ENCODE measurements at places on chromosomes 6 and 20.

DNA sequence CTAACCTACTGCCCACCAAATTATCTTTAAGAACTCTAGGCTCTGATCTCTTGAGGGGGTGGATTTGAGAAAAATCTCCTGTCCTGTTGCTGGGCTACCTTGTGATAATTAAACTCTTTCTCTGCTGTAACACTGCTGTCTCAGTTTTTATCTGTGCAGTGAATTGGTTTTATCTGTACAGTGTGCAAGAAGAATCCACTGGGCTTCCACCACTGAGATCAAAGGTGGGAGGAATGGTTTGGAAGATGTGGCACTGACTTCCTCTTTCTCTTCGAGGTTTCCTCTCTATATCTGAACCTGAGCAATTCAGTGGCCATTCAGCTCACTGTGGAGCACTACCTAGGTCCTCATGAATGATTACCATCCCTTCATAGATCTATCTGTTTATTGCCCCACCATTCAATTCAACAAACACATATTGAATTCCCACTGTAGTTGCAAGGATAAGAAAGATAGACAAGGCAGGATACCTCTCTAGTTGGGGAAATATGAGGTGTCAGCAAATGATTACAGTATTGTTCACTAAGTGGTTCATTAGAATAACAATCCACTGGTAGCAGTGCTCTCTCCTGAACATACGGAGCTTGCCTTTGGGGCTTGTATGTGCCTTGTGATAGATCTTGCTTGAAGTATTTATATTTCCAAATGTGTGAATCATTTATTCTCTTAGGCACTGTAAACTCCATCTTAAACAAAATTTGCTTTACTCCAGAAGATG is 172.1 kb upstream of the ARG1 start:
- no peak for DNase-seq

DNA sequence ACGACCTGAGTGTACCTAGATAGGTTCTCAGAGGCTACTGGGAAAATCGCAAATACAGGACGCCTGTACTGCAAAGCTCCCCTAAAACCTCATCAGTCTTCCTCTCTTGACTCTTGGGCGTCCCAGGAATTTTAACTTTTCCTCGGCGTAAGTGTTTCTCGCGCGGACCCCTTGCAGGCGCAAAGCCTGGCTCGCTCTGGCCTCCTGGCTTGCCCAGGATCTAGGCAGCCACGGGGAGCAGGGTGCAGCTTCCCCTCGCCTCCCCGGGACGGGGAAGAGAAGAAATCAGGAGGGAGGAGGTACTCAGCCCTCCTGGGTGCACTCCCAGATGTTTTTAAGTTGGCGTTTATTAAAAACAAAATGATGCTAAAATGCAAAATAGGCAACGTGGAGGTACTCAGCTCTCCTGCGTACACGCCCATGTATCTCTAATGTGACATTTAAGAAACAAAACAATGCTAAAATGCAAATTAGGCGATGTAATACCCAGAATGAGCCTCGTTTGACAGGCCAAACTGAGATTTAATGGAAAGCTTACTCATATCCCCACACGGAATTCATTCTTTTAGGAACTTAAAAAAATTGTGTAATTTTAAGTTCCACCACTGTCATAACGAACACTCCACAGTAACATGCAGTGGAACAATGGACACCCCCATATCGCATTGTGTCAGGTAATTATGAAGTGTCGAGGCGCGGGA is 1.6 kb upstream of the SOBP start:
- DNase-seq: no peak

DNA sequence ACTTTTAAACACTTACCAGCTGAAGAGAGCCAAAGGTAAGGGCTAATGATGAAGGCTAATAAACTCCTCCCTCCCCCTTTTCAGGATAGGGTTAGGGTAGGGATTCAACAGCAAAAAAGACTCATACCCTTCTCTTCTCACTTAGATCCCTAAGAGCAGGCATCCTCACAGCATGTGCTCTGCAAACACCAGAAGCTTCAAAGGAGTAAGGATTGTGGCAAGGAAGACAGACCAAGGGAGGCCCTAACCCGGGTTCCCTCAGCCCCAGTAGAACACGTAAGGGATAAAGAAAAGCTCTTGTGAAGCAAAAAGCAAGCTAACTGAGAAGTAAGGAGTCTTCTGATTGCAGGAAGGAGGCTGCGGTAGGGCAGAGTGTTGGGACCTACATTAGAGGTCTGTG is 11.6 kb downstream of the MAP3K7 start:
- DNase-seq: no peak

GRCh38 chr6:106486236-106486635 is 125.7 kb downstream of the CRYBG1 start:
- no peak for DNase-seq

- no peak for DNase-seq
These were observed 816.9 kb upstream of the HS3ST5 start for GRCh38 chr6:115159733-115160132.

- no peak for DNase-seq
These were observed 245.8 kb upstream of the RREB1 start for GRCh38 chr6:6861995-6862394.

DNA sequence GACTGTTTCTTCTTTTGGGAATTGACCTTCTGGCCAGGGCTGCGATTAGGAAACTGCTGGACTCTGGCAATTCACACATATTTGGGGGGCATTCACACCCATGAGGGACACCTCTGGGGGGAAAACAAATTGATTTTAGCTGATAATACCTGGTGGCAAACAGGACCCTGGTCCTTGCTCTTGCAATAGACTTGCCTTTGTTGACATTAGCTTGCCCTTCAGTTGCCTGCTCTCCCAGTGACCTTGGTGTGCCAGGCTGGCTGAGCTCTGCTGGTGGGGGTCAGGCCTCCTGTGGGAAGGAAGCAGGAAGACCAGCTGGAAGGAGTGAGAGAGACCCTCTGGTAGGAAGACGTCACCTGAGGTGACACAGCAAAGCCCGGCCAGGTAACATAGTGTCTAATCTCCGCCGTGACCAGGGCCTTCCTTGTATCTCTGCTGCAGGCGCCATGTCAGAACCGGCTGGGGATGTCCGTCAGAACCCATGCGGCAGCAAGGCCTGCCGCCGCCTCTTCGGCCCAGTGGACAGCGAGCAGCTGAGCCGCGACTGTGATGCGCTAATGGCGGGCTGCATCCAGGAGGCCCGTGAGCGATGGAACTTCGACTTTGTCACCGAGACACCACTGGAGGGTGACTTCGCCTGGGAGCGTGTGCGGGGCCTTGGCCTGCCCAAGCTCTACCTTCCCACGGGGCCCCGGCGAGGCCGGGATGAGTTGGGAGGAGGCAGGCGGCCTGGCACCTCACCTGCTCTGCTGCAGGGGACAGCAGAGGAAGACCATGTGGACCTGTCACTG is 5.3 kb downstream of the CDKN1A start:
- DNase-seq: no peak

DNA sequence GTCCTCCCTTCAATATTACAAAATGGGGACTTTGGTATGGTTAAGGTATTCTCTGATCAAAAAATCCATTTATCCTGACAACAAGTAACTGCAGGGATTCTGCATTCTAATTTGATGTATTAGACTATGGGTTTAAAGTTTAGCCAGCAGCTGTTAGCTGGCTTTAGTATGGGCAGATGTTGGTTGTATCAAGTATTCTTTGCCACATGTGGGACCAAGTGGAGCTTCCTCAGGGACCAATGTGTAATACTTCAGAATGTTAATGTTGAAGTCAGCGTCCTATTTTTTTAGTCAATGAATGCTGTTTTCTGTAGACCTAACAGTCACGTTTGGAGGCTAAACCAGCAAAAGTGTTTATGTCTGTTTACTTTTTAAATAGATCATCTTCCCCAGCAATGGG is 41.4 kb downstream of the MOXD1 start:
- no peak for DNase-seq

- DNase-seq: no peak
These were observed 110.3 kb downstream of the CDC5L start for GRCh38 chr6:44497807-44498206.

- no peak for DNase-seq
These were observed 73.5 kb downstream of the RTN4IP1 start for GRCh38 chr6:106555767-106556166.

GRCh38 chr6:126625019-126625418 is 285.1 kb downstream of the CENPW start:
- no peak for DNase-seq

DNA sequence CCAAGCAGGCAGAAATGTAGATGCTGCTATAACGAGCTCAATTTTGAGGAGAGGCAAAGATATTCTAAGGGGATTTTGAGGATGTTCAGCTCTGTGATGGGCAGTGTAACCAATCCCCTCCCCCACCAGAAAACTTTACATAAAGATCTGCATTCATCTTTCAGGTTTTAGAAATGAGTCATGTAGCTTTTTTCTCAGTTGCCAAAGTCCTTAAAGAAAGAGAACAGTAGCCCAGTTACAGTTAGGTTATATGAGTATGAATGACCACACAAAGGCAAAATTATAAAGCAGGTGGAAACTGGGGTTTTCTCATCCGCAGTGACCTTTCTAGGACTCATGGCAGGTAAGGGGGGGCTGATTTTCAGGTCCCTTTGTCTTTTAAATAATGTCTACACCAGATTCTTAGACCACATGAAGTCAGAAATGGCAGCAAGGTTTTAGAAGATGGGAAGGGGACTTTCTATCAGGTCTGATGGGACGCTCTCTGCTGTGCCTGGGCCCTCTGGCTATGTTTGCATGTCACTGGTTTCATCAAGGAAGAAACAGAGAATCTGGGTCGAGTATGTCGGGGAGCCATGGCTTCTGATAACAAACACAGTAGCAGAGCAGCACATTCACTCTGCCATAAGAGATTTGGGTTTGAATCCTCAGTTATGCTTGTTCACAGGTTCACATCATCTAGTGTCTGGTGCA is 94.7 kb downstream of the CLIC5 start:
- no peak for DNase-seq

DNA sequence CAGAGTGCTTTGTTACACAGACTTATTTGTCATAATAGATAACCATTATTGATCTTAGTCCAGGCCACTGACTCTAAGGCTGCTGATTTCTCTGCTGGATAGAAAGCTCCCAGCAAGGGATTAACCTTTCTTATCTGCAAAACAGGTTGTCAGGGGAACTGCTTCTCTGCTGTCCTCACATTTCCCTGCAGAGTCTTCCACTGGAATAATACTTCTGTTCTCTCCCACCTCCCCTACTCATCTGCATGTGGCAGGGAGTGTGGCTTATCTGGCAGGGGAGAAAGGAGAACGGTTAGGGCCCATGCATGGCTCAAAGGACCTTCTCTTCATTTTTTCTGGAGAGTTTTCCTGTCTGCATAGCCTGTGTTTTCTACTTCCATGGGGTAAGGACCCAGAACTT is 86.2 kb downstream of the LAMP5 start:
- no peak for DNase-seq

DNA sequence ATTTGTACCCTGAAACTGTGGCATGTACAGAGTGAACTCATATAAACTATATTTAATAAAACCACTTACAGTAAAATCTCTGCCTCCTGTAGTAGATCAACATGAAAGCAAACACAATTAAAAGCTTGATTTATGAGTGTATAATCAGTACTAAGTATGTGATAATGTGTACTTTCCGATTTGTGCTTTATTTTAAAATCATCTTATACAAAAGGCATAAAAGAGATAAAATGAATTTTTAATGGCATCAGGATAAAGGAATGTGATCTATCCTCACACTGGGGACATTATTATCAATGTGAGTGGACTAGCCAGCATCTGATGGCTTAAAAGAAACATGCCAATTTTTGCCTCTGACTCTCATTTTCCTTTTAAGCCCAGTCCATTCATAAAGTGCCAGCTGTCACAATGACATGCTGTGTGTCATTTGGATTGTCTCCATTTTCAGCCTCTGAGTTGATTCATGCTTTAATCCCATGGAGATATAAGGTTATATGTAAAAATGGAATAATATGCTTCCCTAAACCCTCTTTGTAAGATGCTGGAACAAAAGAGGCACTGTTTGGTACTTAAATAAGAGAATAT is 831.6 kb upstream of the EYS start:
- no peak for DNase-seq

DNA sequence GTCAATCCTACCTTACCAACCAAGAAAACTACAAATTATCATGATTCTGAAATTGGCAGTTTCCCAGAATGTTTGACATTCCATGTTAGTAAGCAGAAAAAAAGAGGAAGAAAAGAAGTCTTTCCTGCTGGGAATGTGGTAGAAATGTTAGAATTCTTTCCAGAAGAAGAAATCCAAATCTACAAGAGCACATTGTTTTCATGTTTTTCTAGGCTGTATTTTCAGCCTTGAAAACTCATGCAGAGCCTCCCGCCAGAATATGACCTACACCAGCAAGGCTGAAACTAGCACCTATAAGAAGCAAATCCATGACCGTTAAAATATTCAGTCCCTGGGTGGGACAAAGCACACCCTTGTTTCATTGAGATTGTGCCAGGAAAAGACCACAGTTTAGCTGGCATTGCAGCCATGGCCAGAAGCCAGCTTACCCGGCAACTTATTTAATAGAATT is 259.4 kb downstream of the GJA1 start:
- no peak for DNase-seq

DNA sequence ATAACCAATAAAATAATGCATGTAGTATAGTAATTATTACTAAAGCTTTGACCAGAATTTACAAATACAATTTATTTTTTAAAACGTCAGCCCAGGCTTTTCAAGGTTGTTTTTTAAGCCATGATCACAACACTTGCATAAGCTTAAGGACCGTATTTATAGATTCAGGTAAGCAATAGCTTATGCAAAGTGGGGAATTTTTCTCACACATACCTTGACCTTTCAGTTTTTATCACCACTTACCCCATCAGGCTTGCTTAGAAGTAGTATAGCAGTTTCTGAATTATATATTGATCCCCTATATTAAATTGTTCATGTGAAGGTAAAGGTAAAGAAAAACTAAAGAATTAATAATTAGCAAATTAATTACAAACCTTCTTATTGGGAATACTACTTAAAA is 232.3 kb upstream of the FKBP1C start:
- no peak for DNase-seq

GRCh38 chr6:155832596-155832995 is 377.0 kb upstream of the NOX3 start:
- no peak for DNase-seq

DNA sequence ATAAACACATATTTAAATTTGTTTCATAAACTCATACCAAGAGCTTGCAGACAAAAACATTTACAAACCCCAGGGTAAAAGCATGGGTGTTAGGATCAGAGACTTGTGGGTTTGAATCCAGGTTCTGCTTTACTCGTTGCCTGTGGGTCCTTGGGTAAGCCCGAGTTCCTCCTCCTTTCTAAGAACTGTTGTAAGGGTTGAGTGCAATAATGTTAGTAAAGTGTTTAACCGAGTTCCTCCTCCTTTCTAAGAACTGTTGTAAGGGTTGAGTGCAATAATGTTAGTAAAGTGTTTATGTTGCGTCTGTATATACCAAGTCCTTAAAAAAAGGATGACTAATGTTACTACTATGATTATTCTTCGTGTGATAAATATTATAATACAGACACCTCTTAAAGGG is 18.7 kb downstream of the CCDC170 start:
- no peak for DNase-seq

DNA sequence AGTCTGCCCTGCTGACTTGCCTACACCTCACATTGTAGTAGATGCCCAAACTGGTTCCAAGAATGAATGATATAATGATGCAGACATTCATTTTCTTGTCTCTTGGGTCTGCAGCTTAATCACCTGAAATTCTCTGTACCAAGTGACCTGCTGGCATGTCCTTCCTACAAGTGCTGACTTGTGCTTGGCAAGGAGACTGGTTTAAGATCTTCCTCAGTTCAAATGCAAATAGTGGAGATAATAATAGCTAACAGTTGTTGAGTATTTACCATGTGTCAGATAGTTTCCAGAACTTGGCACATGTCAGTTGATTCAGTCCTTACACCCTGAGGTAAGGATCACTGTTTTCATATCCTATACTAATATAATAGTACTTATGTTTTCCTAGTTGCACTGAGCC is 223.4 kb downstream of the SLC24A3 start:
- DNase-seq: no peak

Measured in fibroblast of the conjunctiva (primary cell).